ENCODE measurements at places on chromosomes 5 and 9. TPM values are rescaled to one million over a fixed set of nuclear protein-coding genes. Genes with fewer than 3 reads are reported as not detected.

Gene SPATA31D1
- not detected for total RNA-seq

Gene TRIO
- total RNA-seq = 9.8 TPM

Gene LRRC8A
- total RNA-seq = 20.3 TPM

Gene ST8SIA4
- total RNA-seq = 14.6 TPM

Gene PCDHGA5
- total RNA-seq = 0.06 TPM

Gene NR2F1
- total RNA-seq = not detected

Gene SCGB3A2
- total RNA-seq = not detected

Gene ADGRD2
- not detected for total RNA-seq

Gene CWC27
- total RNA-seq = 33.6 TPM

Gene SLC2A6
- total RNA-seq = 8.9 TPM

Gene PDE6A
- total RNA-seq = not detected
